ENCODE measurements at places on chromosomes 1 and 21. TPM values are rescaled to one million over a fixed set of nuclear protein-coding genes. Genes with fewer than 3 reads are reported as not detected.

Gene AMY1C
- total RNA-seq = not detected

Gene ZYG11A
- not detected for total RNA-seq

Gene C1QA
- not detected for total RNA-seq

Gene CADM3
- total RNA-seq = not detected

Gene SLC5A3
- total RNA-seq = 7.7 TPM

Gene CRYBG2
- total RNA-seq = 1.2 TPM

Gene KIAA0040
- 31.5 TPM for total RNA-seq

Gene ITGB3BP
- 20.3 TPM for total RNA-seq

Gene OR10J1
- total RNA-seq = not detected

Gene LCE1A
- not detected for total RNA-seq

Gene LINGO4
- total RNA-seq = 1.6 TPM
